ENCODE measurements at places on chromosomes 12 and 14.

- no peak for DNase-seq
These were observed 100.1 kb downstream of the SCAF11 start for GRCh38 chr12:45890276-45890675.

- no peak for DNase-seq
These were observed 104.5 kb upstream of the SFSWAP start for GRCh38 chr12:131606218-131606901.

GRCh38 chr14:101502761-101503392 is 58.4 kb upstream of the DIO3 start:
- no peak for DNase-seq

GRCh38 chr14:100586403-100587085 is 673 bp downstream of the BEGAIN start:
- no peak for DNase-seq

GRCh38 chr12:7959701-7960121 is 23.7 kb upstream of the SLC2A3 start:
- DNase-seq = no peak

- DNase-seq = no peak
These were observed 35.1 kb upstream of the KCNH3 start for GRCh38 chr12:49503674-49504180.

- no peak for DNase-seq
These were observed 1444.5 kb upstream of the FLRT2 start for GRCh38 chr14:84085493-84085892.

DNA sequence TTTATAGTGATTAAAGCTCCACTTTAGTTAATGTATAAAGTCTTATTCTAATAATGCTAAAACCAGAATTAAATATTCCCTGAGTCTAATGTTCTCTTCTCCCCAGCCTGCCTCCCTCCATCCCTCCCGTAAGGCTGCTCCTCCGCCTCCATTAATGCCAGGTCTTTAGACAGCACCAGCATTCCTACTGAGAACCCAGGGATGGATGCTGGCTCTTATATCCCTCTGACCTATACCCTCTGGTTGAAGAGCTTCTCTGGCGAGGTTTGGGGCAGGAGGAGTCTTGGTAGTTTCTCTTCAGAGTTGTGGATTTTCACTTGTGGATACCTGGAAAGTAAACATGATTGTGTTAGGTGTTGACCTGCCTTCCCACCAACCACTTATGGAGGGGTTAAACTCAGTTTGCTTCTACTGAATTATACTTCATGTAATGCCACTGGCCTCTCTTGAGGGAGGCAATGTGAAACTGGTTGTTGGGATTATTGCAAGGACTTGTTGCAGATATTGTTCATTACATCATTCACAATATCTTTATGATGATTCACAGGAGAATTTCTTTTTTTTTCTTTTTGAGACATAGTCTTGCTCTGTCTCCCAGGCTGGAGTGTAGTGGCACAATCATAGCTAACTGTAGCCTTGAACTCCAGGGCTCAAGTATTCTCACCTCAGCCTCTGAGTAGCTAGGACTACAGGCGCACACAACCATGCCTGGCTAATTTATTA is 11.1 kb upstream of the SMAGP start:
- DNase-seq = no peak

- no peak for DNase-seq
These were observed 15.5 kb upstream of the MLXIP start for GRCh38 chr12:122062832-122063693.

DNA sequence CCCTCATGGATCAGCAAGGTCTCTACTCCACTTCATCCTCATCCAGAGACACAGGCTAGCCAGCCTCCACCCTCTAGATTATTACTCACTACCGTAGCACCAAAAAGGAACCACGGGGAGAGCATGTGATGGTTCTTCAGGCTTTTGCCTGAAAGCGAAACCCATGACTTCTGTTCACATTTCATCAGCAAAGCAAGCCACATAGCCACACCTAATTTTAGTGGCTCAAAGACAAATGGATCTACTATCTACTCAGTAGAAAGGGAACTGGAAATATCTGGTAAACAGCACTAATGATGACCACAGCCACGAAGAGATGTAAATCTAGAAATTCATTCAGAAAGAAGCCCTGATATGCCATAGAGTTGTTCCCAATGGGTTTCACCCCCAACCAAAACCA is 51.4 kb downstream of the VCPKMT start:
- no peak for DNase-seq

DNA sequence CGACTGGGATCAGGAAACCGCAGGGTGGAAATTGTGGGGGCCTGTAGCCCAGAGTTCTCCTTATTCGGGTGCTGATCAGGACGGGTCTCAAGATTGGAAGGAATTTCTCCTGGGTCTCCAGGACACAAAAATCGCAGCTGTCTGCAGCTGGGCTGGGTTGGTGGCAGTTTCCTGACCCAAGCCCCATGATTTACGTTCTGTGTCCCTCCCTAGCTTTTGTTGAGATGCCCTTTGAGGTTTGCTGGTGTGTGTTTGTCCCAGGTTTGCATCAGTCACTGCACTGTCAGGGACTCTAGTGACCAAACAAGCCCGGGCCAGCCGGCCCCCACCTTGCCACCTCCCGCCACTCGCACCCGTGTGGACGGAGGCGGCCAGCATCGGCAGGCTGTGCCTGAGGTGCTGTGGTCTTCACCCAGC is 89.5 kb downstream of the FBXL14 start:
- DNase-seq = no peak

DNA sequence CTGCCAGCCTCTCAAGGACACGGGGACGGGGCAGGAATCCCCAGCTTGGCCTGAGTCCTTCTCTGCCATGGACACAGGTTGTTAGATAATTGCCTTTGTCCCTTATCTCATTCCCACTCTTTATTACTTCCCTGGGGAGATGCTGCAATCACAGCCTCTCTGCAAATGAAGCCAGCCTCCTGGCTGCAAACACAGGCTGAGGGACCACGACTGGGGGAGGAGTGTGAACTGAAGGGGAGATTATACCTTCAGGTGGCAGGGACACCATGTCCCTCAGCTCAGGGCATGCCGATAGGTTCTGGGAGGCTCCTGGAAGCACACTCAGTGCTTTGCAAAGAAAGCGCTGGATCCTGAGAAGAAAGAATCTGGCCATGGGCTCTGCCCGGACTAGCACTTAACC is 16.1 kb upstream of the CHGA start:
- no peak for DNase-seq

- no peak for DNase-seq
These were observed 41.3 kb upstream of the TMTC2 start for GRCh38 chr12:82645414-82645813.

GRCh38 chr12:47021298-47021697 is 58.1 kb upstream of the PCED1B start:
- no peak for DNase-seq

GRCh38 chr14:60197629-60198303 is 32.6 kb upstream of the DHRS7 start:
- DNase-seq = no peak

DNA sequence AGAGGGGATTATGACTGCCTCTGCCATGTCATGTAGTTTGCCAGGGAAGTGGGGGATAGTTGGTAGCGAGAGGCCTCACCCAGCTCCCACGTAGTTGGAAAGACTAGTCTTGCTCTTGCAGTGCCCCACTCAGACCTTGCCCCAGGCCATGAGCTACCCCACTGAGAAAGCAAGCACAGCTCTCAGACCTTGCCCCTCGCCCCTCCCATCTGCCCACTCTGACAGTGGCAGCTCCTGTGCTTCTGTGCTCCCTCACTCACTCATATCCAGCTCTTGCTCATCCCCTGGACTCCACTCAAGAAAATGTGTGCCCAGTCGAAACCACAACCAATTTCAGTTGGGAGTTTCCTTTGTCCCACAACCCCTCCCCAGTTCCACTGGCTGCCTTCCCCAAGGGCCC is 55.5 kb upstream of the BDKRB2 start:
- no peak for DNase-seq

DNA sequence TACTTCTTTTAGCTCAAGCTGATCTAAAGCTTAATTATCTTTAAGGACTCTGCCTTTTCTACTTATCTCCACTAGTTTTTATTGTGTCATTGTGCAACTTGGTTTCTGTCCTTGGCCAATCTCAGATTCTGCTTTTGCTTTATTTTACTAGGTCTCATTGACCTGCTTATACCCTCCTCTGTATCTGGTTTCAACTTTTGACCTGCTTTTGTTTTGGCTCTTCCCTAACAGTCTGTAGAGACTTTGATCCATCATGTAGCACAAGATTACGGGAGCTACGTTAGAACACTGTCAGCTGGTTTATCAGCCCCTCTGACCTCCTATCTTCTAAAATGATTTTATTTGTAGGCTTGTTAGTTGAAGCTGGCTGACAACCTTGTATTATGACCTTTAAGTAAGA is 43.6 kb downstream of the ZCRB1 start:
- no peak for DNase-seq

- no peak for DNase-seq
These were observed 157.4 kb downstream of the DHRS2 start for GRCh38 chr14:23793532-23793931.

GRCh38 chr14:64968651-64969050 is 3.5 kb downstream of the RAB15 start:
- DNase-seq = no peak

DNA sequence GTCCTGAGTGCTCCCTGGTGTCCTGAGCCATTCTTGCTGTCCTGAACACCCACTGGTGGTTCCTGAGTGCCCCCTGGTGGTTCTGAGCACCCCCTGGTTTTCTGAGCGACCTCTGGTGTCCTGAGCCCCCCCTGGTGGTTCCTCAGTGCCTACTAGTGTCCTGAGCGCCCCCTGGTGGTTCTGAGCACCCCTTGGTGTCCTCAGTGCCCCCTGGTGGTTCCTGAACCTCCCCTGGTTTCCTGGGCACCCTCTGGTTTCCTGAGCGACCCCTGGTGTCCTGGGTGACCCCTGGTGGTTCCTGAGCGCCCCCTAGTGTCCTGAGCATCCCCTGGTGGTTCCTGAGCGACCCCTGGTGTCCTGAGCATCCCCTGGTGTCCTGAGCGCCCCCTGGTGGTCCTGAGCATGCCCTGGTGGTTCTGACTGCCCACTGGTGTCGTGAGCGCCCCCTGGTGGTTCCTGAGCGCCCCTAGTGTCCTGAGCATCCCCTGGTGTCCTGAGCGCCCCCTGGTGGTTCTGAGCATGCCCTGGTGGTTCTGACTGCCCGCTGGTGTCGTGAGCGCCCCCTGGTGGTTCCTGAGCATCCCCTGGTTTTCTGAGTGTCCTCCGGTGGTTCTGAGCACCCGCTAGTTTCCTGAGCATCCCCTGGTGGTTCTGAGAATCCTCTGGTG is 473.1 kb downstream of the TMEM121 start:
- DNase-seq = peak; percentile 36

DNA sequence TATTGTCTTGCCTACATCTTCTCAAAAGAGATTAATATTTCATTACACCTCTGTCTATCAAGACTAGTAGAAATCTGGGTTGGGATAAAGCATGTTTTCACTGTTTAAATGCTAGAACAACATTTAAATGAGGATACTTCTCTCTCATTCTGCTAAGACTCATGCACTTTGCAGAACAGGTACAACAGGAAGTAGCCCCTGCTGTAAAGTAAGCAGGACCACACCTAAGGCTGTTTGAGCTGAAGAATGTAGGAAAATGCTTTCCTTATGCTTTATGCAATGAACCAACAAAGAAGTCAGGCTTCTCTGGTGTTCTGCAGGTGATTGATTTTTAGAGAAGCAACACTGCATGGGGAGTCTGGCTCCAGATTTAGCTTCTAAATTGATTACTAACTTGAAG is 89.4 kb downstream of the PAX9 start:
- no peak for DNase-seq

- DNase-seq = no peak
These were observed 14.3 kb upstream of the GPX2 start for GRCh38 chr14:64956697-64957406.

GRCh38 chr12:53196486-53196885 is 10.6 kb downstream of the ITGB7 start:
- no peak for DNase-seq

DNA sequence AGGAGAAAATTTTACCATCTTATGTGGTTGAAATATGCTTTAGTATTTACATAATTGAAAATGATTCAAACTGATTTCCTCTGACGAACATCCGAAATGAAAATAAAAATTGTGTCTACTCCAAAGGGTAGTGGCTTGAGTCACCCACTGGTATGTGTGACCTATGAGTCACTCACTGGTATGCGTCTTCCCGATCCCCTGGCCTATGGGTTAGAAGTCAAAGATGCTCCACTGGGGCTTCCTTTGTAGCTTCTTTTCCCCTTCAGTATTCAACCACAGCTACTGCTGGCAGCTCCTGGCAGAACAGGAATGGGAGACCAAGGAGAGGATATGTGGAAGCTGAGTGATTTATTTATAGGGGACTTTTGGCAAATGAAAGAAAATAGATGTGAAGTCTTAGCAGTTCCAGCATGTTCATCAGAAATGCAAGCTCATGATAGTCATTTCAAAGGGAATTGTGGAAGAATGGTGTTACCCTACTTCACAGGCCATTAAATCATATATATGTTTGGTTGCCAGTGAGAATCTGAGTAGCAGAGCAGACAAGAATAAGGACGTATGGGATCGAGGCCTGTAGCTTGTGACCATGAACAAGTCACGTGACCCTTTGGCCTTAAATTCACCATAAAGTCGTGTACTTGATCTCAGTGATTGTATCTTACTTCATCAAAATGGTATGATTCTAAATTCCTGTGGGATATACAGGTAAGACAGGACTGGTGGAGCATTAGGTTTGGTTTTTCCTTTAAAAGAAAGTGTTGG is 108.3 kb downstream of the CRADD start:
- no peak for DNase-seq

- no peak for DNase-seq
These were observed 308.0 kb upstream of the SFSWAP start for GRCh38 chr12:131402781-131403396.

- DNase-seq = no peak
These were observed 120.7 kb upstream of the PWP1 start for GRCh38 chr12:107564946-107565345.

- DNase-seq = no peak
These were observed 626 bp downstream of the TXNDC16 start for GRCh38 chr14:52551696-52552062.

DNA sequence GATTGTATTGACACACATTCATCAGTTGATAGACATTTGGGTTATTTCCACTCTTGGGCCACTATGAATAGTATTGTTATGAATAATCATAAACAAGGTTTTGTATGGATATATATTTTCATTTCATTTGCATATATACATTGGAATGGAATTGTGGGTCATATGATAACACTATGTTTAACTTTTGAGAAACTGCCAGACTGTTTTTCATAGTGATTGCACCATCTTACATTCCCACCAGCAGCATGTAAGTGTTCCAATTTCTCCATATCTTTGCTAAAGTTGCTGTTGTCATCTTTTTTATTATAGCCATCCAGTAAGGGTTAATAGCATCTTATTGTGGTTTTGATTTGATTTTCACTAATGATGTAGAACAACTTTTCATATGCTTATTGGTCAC is 198.5 kb upstream of the PPFIA2 start:
- no peak for DNase-seq

- no peak for DNase-seq
These were observed 217.8 kb upstream of the NPAS3 start for GRCh38 chr14:32720927-32721326.

GRCh38 chr12:89542236-89542635 is 16.4 kb upstream of the POC1B start:
- DNase-seq = no peak
